ENCODE measurements at places on chromosomes 6 and 20. TPM values are rescaled to one million over a fixed set of nuclear protein-coding genes. Genes with fewer than 3 reads are reported as not detected.
A peak's percentile ranks its signal among the peaks of the same experiment; 100 is the strongest.

The LRRC1 gene
- 1.4 TPM for total RNA-seq

The POLH gene
- 15.4 TPM for total RNA-seq

The IP6K3 gene
- total RNA-seq = not detected

The PCK1 gene
- 2.5 TPM for total RNA-seq

The PRDM1 gene
- total RNA-seq = 0.11 TPM

The NKX2-4 gene
- not detected for total RNA-seq

The COL19A1 gene
- not detected for total RNA-seq

The VNN1 gene
- total RNA-seq = not detected

The ZSCAN23 gene
- 3.3 TPM for total RNA-seq

The PSORS1C2 gene
- total RNA-seq = not detected

The ZBTB22 gene
- total RNA-seq = 11.8 TPM

The EIF6 gene
- 150 TPM for total RNA-seq

DNA sequence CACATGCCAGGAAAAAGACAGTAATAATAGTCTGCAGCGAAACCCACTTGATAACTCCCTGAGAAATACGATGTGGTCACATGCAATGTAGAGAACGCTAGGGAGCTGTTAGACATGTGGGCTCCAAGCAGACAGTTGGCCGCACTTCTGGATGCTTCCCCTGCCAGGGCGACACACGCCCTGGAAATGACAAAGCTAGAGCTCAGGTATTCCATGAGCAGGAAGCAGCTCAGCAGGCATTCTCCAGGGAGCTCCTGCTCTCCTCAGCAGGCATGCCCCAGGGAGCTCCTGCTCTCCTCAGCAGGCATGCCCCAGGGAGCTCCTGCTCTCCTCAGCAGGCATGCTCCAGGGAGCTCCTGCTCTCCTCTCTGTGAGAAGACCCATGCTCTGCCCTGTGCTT lies 52.4 kb upstream of the NXT1 start:
- DNase-seq = no peak

- DNase-seq = no peak
These were observed 101.1 kb downstream of the HIVEP1 start for GRCh38 chr6:12113190-12113577.

GRCh38 chr6:31083742-31084354 lies 28.5 kb downstream of the C6orf15 start:
- DNase-seq = peak; percentile 83

- DNase-seq = no peak
These were observed 20.7 kb upstream of the AIG1 start for GRCh38 chr6:143040018-143040417.

DNA sequence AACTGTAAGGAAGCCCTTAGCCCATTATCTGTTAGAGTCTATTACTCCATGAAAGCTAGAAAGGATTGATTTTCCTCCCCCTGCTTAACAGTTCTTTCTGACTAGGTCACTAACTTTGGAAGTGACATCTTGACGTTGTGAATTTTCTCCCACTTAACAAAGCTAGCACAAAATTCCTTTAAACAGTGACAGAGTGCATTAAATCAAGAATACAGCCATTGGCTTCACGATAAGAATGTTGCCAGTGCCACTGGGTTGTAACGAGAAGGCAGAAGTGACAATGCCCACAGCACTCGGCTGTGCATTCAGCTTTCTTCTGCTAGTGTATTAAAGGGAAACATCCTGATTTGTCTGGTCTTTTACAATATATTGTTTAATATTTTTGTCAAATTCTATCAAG lies 182.7 kb upstream of the DTNBP1 start:
- DNase-seq = no peak

DNA sequence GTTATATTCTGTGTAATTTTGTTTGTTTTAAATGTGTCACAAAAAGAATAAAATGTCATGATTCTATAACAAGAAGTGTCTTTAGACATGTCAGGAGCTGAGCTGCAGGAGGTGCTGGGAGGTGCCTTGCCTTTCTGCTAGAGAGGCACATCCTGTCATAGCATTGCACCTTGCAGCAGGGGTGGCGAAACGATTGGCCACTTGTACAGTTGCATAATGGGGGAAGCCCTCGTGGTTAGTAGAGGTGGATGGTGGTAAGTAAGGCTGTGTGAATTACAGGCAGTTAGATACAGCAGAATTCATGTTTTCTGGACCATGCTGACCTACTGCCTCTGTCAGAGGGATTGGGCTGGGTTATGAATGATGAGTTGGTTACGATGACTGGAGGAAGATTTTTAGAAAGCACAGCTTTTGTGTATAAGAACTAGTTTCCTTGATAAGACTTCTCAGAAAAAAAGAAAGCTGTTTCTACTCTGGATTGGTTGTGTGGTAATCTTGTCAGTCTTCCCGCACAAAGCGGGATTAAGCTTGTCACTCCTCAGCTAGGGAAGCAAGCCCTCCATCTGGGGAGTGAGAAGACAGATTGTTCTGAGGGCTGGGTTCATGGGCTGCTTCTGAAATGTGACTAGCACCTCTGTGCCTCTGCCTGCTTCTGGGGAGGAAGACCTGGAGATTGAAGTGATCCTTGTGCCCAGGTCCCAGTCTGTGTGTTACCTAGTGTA lies 74.9 kb downstream of the FOXO3 start:
- DNase-seq = no peak

DNA sequence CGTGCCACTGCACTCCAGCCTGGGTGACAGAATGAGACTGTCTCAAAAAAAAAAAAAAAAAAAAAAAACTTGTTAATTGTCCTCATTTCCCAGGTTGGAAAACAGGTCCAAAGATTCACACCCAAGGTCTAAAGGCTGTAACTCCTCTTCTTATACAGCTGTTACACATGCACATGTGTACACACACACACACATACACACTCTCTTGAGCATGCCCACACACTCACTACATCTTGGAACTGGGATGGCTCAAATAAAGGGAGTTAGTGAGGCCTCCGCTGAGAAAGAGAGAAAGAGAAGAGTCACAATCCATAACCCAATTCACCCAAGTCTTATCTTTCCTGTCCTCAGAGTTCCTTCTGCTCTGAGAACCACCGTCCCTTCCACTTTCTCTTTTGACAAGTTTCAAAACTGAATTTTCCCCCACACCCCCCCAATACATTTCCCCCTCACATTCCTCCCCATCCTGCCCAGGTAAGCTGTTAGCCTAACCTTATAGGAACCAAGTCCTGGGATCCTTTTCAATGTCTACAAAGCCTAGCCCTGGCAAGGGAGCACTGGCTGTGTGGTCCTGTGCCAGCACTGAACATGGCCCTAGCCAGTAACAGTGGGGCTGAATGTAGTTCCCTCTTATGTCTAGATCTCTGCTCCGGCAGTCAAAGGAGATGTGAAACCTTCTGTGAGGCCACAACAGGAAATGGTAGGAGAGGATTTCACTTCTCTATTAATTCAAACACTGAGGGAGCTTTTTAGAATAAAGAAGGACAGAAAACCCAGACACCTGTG lies 3.2 kb upstream of the HLA-DMB start:
- peak; percentile 94 for DNase-seq

- DNase-seq = no peak
These were observed 110.3 kb upstream of the BACH2 start for GRCh38 chr6:90406957-90407356.

- peak; percentile 88 for DNase-seq
These were observed 175.2 kb downstream of the ZMYND8 start for GRCh38 chr20:47181056-47181862.

DNA sequence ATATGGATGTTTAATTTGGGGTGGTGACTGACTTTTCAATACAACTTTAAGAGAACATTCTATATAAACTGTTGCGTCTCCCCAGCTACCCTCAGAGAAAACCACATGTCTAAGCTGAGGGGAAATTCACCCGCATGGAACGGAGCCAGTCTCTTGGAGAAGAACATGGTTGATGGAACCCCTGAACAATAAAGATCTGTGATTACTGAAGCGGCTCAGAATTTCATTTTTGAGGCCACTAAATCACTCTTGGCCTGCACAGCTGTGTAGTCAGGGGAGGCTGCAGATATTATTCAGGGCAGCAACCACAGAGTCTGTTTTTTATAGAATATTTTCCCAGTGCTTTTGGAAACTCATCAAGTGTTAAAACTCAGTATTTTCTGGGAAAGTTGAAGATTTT lies 73.8 kb downstream of the EYA4 start:
- DNase-seq = no peak

DNA sequence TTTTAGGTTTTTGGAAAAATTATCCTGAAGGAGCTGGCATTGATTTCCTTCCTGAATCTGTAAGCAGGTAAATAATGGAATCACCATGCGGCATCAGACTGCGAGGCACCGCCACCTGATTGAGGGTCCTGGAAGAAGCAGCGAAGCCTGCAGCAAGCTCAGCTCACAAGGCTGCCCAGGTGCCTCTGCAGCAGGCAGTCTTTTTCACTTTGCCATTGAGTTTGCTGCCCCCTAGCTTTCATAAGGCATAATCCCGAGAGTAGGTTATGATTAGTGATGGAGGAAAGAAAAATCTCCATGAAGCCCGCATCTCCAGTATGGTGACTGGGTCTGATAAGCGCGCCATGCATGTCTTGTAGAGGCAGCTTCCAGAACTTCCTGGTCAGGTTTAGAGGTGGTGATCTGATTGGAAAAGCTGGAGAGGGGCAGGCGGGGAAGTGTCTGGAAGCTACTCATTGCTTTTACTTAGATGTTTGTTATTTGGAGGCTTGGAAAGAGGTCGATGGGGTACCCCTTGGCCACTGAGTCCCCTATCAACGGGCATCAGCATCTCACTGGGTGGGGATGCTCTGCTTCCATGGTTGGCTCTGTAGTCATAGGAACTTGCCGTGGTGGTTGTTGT lies 26.7 kb downstream of the IYD start:
- peak; percentile 91 for DNase-seq

DNA sequence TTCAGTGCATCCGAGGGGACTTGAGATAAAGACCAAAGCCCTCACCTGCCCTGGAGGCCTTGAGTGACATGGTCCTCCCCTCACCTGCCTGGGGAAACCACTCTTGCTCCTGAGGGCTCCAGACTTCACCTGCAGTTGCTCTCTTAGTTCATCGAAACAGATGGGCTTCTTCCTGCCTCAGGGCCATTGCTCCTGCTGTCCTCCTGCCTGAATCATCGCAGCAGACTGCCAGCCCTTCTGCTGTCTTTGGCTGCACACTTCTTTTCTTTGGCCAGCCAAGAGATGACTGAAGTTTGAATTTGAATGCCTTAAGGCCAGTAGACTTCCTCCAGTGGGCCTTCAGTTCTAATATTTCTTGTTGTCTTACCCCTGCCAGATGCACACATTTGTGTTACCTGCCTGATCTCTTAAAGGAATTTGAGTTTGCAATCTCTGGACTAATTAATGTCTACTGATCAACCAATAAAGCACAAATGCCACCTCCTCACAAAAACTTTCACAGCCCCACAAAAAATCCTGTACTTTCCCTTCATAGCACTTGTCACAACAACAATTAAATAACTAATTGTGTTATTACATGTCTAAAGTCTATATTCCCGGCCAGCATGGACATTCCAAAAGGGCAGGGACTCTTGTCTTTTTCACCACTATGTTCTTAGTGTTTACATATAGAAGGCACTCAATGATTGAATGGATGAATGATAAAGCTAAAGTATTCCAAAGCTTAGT lies 56.7 kb upstream of the SGK1 start:
- no peak for DNase-seq

- no peak for DNase-seq
These were observed 232.9 kb upstream of the SASH1 start for GRCh38 chr6:148109732-148110131.

- DNase-seq = no peak
These were observed 37.9 kb downstream of the CDH26 start for GRCh38 chr20:59996108-59996507.

GRCh38 chr6:38625217-38625616 lies 14.5 kb downstream of the BTBD9 start:
- no peak for DNase-seq

DNA sequence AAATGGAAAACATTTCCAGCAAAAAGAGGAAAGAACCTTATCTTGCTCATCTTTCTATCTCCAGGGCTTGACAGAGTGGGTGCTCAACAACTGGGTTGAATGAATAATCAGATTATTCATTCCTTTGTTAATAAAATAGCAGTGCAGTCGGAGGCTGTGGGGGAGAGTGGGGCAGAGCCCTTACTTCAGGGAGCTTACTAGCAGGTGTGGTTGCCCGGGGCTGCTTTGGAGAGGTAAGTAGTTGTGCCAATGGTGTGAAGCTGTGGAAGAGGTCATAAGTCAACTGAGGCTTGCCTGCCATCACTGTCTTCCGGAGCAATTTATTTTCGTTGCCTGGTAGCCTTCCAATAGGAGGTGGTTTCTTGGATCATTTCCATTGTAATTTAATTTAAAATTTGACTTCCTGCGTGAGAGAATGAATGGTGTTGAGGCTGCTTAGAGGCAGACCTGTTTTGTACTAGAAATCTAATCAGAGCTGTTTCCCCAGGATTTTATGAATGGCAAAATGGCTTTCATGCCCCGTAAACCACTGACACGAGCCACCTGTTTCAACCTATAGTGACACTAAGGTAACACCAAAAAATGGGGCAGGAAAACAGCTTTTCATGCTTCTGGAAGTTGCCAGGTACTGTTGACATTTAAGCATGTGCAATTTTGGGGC lies 51.4 kb downstream of the ZDHHC14 start:
- DNase-seq = no peak

GRCh38 chr6:22067122-22067521 lies 229.7 kb downstream of the PRL start:
- DNase-seq = no peak

DNA sequence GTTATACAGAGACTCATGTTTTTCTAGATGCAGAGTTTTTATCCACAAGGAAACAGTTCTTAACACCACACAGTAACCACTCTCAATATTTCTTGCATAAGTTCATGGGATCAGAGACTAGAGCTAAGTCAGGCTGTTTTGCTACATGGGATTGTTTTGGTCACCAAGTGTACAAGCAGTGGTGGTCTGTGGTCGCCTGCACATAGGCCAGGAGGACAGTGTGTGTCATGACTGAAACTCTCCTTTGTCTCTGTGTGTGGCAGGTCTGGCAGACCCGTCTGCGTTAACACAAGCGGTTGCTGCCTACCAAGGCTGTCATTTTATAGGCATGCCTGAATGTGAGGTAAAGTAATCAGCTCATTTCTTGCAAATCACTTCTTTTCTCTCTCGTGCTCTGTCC lies 18.9 kb downstream of the WRNIP1 start:
- DNase-seq = no peak

DNA sequence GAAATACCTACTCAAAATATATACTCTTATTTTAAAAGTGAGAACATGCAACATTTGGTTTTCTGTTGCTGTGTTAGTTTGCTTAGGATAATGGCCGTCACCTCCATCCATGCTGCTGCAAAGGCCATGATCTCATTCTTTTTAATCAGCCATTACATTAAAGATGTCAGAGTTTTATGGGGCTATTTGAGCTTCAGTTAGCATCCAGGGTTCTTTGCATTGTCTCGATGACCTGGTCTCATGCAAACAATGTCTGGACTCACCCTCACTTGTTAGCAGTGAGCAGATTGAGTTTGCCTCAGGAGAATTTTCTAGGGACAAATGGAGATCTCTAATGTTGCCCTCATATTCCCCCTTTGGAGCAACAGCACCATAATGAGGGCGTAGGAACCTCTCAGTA lies 458.7 kb upstream of the AGPAT4 start:
- no peak for DNase-seq

- no peak for DNase-seq
These were observed 12.9 kb downstream of the OR2A4 start for GRCh38 chr6:131688286-131688685.

- no peak for DNase-seq
These were observed 8.8 kb downstream of the ZBTB46 start for GRCh38 chr20:63822276-63822696.

GRCh38 chr6:29236060-29236459 lies 65.4 kb downstream of the OR2J2 start:
- DNase-seq = no peak

- DNase-seq = no peak
These were observed 101.2 kb downstream of the MKKS start for GRCh38 chr20:10332656-10333415.

GRCh38 chr6:53925891-53926290 lies 131.1 kb downstream of the LRRC1 start:
- no peak for DNase-seq
